ENCODE measurements at places on chromosomes 6 and 20.
A peak's percentile ranks its signal among the peaks of the same experiment; 100 is the strongest.

- DNase-seq = no peak
These were observed 193.1 kb downstream of the MAFB start for GRCh38 chr20:40495956-40496355.

DNA sequence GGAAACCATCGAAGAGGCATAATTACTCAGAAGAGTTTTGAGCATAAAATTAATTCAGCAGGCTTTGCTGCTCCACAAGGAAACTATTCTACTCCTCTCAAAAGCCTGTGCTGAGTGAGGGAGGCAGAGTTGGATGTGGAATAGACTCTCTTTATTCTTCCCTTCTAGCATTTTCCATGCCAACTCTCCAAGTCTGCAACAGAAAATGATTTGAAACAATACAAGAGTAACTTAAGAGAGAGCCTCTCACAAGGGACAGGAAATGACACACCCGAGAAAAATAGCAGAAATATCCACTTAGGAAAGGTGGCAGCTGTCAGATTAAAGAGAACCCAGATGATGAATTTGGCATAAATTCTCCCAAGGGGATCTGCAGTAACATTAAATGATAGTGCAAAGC is 26.3 kb upstream of the LAMP5 start:
- no peak for DNase-seq

DNA sequence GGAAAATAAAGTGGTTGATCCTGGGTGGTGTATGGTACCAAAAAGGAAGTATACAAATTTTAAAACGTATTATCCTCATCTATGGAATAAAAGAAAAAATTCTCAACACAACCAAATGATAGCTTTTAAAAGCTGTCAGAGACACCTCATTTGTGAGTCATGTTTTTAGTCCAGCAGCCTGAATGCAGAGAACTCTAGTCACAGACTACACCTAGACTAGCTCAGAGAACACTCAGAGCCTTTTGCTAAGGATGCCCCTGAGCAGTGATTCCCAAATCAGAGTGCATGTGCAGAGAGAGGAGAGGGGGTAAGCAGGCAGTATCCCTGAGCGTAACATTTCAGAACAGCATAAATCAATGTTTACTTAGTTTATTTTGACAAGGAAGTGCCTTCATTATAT is 809.3 kb downstream of the HACE1 start:
- no peak for DNase-seq

DNA sequence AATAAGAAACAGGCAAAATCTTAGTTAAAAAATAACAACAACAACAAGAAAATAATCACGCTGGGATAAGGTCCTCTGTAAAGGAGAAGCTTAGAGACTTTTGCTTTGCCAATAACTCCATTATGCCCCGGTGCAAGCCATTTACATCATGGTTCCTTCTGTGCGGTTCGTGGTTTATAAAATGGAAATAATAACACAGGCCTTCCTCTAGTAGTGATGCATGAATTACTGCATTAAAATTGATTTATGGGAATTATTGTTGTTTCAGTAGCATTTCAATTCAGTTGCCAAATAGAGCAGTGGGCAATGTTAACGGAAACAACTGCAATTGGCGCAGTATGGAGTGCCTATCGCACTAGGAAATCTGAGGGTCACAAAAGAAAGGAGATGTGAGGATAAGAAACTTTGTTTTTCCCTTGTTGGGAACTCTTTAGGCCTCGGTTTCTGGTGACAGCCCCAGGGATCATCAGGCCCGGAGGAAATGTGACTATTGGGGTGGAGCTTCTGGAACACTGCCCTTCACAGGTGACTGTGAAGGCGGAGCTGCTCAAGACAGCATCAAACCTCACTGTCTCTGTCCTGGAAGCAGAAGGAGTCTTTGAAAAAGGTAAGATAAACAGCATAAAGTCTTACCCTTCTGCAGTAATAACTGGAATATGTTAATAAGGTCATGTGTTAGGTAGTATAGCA is 1.1 kb downstream of the CD109 start:
- DNase-seq = no peak

- DNase-seq = no peak
These were observed 414.8 kb upstream of the CDH4 start for GRCh38 chr20:60837173-60837770.

DNA sequence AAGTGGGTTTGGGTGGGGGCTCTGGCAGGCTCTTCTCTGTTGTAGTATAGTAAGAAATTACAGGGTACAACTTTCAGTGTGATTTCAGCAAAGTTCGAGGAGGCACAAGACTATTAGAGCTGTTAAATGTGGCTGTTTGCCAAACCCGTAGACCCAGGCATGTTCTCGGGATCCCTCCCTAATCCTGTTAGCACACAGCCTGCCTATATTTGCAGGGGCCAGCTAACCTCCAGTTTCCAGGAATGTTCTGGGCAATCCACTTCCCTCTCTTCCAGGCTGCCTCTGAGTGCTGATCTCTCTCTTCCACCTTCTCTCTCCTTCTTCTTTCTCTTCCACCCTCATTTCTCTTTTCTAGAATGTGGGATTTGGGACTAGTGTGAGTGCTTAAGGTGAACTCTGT is 34.8 kb upstream of the ZFP64 start:
- DNase-seq = no peak

DNA sequence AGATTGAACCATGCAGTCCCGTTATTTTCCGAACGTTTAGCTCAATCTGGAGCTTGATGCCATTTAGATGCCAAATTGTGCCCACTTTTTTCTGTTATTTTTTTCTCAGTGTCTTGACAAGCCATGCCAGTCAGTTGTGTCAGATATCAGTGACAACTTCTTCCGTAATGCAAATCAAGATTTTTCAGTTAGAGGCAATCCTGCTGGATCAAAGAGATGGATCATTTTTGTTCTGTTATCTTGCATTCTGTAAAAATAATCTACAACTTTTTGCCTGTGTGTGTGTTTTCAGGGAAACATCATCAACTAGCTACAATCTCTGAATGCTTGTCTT is 31.1 kb upstream of the GLP1R start:
- no peak for DNase-seq

- no peak for DNase-seq
These were observed 609.0 kb downstream of the QKI start for GRCh38 chr6:164023535-164023934.

DNA sequence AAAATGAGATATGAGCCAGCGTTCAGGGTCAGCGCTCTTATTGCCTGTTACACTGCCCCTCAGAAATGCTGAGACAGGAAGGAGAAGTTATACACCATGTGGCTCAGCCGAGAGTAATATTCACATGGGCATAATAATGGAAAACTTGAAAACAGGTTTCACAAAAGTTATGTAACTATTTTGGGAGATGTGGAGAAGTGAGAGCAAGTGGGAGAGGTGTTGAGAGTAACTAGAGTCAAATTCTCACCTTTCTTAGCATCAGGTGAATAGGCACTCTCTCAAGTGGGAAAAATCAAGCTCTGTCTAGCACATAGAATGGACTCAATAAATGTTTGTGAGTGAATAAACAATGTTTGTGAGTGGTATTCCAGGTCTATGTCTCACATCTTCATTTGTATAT is 94.5 kb downstream of the TBX18 start:
- DNase-seq = no peak

DNA sequence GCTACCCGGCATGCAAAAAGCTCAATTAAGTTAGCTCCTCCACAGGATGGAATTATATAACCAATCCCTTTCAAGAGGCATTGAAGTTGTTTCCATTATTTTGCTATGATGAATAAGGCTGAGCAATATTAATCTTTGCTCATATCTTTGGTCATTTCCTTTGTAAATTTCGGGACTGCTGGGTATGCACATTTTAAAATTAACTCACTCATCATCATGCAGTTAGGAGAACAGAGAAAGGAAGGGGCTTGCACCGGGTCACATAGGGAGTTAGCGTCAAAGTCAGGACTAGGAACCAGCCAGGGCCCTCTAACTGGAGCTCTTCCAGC is 430 bp upstream of the FAM110A start:
- no peak for DNase-seq

GRCh38 chr6:41416501-41416837 is 81.1 kb downstream of the NCR2 start:
- no peak for DNase-seq

GRCh38 chr20:60732322-60732721 is 519.7 kb upstream of the CDH4 start:
- DNase-seq = no peak

DNA sequence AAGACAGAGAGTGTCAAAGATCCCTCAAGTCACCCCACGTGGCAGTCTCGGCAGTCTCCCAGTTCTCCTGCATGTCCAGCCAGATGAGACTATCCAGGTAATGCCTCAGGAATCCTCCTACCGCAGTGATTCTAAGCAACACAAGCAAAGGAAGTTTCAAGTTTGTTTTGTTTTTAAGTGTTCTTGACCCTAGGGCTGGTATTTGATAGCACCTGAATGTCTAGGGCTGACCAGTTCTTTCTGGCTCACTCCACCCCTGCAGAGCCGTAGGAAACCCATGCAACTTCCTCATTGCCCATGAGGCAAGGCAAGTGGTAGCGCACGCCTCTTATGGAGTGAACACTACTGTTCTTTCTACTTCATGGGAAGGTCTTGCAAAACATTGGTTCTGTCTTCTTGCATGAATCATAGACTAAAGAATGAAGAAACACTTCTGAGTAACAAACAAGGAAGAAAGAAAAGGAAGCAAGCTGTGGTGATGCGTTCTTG is 24.8 kb upstream of the FOXQ1 start:
- DNase-seq = no peak

DNA sequence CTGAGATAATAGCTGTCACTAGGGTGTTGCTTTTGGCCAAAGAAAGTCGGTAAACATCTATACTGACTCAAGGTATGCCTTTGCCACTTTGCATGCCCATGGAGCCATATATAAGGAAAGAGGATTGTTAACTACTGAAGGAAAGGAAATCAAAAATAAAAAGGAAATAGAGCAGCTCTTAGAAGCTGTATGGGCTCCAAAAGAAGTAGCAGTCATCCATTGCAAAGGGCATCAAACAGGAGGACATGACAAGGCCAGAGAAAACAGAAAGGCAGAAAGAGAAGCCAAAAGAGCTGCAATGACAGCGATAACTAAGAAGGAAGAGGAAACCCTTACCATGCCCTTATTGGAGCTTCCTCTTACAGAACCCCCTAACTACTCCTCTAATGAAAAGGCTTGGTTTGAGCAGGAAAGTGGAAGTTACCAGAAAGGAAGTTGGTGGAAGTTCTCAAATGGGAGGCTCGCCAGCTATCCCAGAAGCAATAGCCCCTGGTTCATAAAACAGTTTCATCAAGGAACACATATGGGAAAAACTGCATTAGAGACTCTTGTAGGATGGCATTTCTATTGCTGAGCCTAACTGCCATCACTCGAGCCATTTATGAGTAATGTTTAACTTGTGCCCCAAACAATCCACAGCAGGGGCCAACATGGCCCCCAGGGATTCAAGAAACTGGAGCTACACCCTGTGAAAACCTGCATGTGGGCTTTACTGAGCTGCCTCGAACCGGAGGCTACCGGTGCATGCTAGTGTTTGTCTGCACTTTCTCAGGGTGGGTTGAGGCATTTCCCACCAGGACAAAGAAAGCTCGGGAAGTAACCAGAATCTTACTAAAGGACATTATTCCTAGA is 7.0 kb downstream of the IL22RA2 start:
- no peak for DNase-seq

DNA sequence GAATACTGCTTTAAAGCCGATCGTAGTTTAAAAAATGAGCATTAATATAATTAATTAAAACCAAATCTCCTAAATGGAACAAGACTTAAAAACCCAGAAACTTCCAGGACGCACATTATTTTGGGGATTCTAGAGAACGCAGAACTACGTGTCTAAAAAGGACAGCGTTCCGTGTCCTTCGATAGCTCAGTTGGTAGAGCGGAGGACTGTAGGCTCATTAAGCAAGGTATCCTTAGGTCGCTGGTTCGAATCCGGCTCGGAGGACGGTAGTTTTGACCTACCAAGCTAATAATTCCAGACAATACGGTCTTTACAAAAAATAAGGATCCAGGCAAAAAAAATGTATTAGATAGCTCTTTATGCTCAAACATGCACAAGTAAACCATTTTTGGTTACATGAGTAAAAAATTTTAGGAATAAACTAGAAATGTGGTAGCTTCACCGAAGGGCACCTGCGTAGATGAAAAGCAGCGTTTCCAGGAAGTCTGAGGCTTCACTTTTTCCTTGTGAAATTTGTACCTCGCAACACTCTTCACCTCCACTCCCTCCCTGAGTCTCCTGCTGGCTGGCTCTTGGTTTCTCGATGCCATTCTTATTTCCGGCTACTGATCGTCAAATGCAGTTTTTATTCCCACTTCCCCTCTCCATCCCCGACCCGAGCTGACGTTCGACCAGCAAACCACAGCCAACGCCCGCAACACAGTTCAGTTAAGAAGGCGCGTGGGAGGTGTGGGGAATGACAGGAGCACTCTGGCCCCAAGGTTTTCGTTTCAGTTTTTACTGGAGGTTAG is 19.6 kb upstream of the ABT1 start:
- peak; percentile 56 for DNase-seq

DNA sequence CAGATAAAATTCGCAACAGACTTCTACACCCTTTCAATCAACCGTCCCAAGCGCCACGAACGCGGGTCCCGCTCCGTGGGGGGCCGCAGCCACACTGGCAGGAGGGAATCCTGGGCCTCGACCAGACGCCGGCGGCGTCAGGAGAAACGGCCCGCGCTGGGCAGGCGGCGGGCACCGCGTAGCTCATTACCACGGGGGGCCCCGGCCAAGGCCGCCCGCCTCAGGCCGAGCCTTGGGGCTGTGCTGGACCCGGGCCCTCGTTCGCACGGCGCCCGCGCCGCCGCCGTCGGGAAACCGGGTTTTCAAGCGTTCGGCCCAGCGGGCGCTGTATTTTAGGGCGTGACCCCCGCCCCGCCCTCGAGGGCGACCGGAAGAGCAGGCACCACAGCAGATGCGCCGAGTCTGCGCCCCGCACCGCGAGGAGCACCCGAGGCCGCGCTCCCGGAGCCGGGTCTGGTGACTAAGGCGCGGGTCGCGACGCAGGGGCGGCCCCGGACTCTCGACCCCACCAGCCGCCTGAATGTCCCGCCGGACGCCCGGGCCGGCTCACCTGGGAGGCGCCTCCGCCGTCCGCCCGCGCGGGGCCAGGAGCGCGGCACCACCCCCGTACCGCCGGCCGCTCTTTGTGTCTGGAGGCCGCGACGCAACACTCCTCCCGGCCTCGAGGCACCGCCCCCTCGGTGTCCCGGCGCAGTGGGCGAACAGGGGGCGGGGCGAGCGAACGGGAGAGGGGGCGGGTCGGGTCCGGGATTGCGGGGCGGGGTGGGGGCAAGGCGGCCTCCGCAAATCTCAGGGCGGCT is at the start of gene NINL:
Gene NINL, minus strand, starts transcription at position 627 of the 800 bp plus-strand sequence. CDS start 58,944 bp downstream, outside the sequence.
- DNase-seq = peak; percentile 20

- no peak for DNase-seq
These were observed at the start of gene PTK6 for GRCh38 chr20:63536997-63537524. Gene PTK6, minus strand, starts transcription at chr20:63537376. Its CDS starts 62 bp downstream, at chr20:63537314.

- no peak for DNase-seq
These were observed 55.3 kb upstream of the CEP85L start for GRCh38 chr6:118706702-118707101.

GRCh38 chr6:57242505-57242904 is 20.4 kb upstream of the RAB23 start:
- DNase-seq = no peak

GRCh38 chr6:169725125-169726048 is 1.1 kb upstream of the PHF10 start:
- no peak for DNase-seq

- no peak for DNase-seq
These were observed 63.3 kb downstream of the ARHGAP18 start for GRCh38 chr6:129646642-129647041.

Measured in CD4-positive, alpha-beta T cell treated with Interleukin-15 for 4 hours (primary cell).